Left ventricle myocardium superior (tissue), 1 donor: ENCODE measurements at places on chromosomes 7 and 10. TPM values are rescaled to one million over a fixed set of nuclear protein-coding genes. Genes with fewer than 3 reads are reported as not detected.

Gene SPDYE2B
- total RNA-seq = not detected

Gene HTR7
- not detected for total RNA-seq

Gene SLC26A5
- not detected for total RNA-seq

Gene TSPAN12
- 69.0 TPM for total RNA-seq
